ENCODE measurements at places on chromosomes 16 and 17. TPM values are rescaled to one million over a fixed set of nuclear protein-coding genes. Genes with fewer than 3 reads are reported as not detected.

HASPIN gene
- total RNA-seq: 11.8 TPM

DLX3 gene
- not detected for total RNA-seq

DNA sequence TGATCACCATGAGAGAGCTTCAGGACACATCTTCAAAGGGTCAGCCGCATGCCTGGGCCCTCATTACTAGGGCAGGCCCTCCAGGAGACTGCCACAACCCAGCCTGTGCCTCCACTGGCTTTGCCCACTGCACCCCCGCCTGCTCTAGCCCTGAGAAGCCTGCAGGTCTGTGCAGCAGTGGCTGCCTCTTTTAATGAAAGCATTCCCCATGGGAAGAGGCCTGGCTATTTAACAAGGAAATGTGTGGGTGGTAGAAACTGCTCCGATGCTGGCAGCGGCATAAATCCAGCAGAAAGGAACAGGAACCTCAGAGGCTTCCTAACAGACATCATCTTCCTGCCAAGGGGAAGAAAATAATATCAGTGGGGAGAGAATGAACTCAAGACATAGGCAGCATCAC is 375 bp upstream of the KRT32 start:
- no peak for DNase-seq

GRCh38 chr16:80016731-80017326 is 416.3 kb upstream of the MAF start:
- no peak for DNase-seq

GRCh38 chr17:60724647-60725046 is 47.0 kb downstream of the BCAS3 start:
- DNase-seq: no peak

DNA sequence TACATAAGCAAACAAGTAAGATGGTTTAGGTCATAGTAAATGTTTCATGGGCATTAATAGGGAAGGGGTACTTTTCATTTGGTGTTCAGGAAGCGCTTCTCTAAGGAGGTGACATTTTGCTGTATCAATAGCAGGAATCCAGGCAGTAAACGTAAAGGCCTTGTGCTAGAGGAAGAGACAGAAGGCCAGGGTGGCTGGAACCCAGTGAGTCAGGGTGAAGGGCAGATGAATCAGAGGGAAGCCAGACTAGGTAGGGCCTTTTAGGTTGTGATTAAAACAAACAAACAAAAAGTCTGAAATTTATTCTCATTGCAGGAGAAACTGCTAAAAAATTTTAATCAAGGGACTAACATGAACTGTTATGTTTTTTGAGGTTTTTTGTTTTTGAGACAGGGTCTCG is 6.5 kb downstream of the BMERB1 start:
- DNase-seq: no peak

DNA sequence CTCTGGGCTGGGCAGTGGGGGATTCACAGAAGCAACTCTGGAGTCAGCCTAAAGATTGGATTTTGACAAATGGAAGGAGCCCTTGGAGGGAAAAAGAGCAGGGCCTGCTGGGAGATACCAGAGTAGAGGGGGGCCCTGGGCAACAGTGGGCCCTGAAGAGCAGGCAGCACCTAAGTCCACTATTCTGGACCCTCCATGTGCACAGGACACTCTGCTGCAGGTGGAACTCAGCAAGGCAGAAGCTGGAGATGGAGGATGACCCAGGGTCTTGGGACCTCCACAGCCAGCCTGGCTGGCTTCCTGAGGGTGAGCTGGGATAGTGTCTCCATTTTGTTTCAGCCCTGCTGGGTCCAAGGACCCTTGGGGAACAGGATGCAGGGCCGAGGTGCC is 63.0 kb upstream of the TEX2 start:
- DNase-seq: no peak

DNA sequence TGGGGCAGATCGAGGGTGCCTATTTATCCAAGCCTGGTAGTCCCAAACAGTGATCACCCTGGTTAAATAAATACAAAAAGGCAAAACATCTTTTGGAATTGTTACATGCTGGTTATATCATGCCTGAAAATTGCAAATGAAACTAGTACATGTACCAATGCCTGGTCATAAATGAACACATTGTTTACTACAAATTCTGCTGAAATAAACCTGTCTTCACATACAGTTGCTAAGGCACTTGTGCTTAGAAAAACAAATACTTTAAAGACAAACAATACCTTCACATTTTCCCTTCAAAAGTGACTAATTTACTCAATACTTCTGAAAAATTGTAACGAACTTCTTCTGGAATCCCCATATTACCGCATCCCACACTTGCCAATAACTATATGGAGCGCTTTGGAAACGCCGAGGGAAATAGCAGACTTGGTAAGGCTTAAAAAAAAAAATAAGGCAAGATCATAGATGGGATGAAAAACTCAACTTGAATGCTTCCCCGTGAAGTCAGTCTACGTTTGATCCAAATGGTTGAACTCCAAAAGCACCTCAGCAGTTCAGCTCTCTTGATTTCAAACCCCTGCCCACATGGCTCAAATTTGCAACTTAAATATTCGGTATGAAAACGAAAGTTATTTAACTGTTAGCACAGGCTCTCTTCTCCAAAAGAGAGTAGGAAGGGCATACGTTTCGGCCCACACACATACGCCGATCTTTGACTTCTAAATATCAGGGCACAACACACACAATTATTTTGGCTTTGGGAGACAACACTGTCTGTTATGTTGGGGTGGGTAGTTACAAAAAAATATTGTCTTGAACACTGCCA is 264.5 kb downstream of the NTN1 start:
- no peak for DNase-seq
